ENCODE measurements at places on chromosomes 4 and X. TPM values are rescaled to one million over a fixed set of nuclear protein-coding genes. Genes with fewer than 3 reads are reported as not detected.
A peak's percentile ranks its signal among the peaks of the same experiment; 100 is the strongest.

GRCh38 chrX:18098763-18099162, 121.9 kb downstream of the BEND2 start:
- no peak for DNase-seq

- DNase-seq = peak; percentile 99
Measured at GRCh38 chr4:185395956-185396723, 416 bp upstream of the LRP2BP start.

- DNase-seq = no peak
Measured at GRCh38 chrX:130158311-130158710, 7.3 kb downstream of the AIFM1 start.

DNA sequence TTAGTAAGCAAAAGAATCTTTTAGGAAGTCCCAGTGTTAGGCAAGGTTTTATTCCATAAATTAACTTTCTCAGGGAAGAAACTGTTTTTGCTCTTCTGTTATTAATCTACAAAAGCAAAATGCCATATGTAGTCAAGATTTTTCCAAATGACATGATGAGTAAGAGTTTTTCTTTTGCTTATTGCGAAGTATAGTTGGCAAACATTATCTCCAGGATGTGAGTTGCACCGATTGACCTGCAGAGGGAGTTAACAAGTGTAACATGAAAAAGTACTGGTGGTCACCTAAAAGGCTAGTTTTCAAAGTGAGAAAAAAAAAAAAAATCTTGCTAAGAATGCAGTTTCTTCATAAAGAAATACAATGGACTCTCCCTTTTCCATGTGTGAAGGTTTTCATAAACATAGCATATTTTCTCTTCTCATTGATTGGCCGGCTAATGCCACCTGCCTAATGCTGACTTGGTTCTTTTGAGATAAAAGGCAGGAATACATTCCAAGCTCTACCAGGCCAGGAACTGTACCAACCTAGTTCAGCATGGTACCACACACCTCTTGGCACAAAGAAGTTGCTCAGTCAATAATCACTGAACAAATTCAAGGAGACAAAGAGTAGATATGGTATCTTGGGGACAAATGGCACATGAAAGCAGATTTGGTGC, 100.2 kb downstream of the LNX1 start:
- DNase-seq = no peak

DNA sequence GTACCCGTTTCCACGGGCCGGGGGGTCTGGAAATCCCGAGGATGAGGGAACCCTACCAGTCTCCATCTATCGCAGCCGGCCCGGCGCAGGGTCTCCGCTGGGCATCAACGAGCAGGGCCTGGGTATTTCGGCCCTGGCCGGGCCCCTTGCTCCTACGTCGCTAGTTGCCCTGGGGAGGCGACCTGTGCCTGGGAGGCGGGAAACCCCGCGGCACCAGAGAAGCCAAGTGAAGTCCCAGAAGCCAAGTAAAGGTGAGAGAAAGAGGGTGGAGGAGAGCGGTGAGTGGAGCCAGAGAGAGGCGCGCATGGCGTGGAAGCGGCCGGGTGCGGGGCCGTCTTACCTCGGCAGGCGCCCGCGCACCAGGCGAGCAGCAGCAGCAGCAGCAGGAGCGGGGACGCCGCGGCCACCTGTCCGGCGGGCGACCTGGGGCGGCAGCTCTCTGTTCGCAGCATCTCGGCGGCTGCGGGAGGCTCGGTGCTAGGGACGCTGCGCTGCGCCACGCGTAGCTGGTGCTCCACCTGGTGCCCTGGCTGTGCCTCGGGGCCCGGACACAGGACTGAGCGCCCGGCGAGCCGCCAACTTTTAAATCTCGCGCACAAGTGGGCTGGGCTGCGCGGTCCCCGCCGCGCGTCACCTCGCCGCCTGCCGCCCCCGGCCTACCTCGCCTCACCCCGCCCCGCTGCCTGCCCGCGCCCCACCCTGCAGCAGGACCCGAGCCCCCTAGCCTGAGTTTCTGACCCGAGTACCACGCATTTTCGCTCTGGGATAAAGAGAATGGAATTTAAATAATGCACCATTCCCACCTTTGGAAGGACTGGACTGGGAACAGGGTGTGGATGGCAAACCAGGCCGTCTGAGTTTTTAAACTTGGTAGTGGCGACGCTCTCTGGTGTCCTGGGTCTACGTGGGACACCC, at the start of gene NMU:
TSS of gene NMU (minus strand) at position 558 of the 915 bp plus-strand sequence. CDS start at position 452, 106 bp downstream.
- DNase-seq = no peak

- no peak for DNase-seq
Measured at GRCh38 chr4:80446248-80446647, 110.7 kb downstream of the CFAP299 start.

DNA sequence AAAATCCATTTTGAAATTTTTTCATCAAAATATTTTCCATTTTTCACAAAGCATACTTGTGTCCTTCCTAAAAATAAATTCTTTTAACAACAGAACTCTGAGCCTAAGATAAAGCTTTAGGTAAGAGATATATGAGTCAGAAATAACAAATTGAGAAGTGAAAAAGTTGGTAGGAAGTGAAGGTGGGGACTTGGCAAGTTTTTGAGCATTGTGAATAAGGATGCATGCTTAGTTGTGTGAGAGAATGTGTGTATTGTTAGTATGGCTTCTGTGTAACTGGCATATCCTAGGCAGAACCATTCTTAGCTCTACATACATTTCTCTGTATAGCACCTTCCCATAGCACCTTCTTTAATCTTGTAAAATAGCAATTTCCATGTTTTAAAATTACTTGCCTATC, 6.8 kb downstream of the ASB5 start:
- DNase-seq = no peak

DNA sequence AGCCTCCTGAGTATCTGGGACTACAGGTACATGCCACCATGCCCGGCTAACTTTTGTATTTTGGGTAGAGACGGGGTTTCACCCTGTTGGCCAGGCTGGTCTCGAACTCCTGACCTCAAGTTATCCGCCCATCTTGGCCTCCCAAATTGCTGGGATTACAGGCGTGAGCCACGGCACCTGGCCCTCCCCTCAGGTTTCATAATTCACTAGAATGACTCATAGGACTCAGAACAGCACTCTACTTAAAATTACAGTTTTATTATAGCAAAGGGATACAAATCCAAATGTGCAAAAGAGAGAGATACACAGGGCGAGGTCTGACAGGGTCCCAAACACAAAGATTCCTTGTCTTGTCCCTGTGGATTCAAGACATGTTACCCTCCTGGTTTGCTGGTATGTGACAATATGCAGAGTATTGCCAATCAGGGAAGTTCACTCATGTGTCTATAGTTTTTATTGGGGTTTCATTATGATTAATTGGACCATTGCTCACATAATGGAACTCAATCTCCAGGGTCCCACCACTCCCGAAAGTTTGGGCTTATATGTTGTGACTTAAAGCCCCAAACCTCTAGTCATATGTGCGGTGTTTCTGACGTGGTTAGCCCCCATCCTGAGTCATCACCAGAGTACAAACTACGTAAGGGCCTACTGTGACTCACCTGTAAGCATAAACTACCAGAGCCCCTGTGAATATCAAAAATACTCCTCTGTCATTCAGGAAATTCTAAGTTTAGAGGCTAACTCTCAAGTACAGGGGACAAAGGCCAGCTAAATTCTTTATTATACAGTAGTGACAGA, 5.2 kb downstream of the YIPF6 start:
- DNase-seq = no peak

DNA sequence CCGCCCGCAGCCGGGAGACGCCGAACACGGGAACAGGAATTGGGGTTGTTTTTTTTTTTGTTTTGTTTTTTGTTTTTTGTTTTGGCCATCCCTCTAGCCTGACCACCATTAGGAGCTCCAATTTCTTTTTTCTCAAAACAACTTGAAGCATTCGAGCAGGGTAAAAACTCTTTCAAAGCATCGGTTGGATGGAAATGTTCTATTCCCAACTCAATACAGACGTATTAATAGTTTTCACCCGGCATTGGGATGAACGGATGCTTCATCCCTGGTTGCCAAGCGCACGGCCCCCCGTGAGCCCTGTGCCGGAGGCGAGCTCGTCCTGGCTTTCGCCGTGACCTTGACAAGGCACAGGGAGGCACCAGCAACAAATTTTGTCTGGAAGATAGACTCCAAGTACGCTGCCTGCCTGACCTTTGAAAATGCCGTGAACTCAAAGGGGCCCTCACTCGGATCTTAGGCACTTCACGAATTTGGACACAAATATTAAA, 352 bp upstream of the MAP3K15 start:
- no peak for DNase-seq

The TMPRSS11F gene
- not detected for total RNA-seq

The COL4A6 gene
- total RNA-seq = 0.16 TPM

The NPY1R gene
- total RNA-seq = 0.49 TPM

All from sigmoid colon (tissue), 7 donors.